ENCODE measurements at places on chromosomes 1 and 21.

- H3K27me3 ChIP-seq, result no peaks in the 10 kb centered on the region
- H3K4me1 ChIP-seq, result no peaks in the 10 kb centered on the region
- H3K36me3 ChIP-seq, result no peaks in the 10 kb centered on the region
- H3K4me3 ChIP-seq, result no peak overlapping the region
These were observed 40.1 kb upstream of the MYSM1 start for GRCh38 chr1:58739856-58740466.

GRCh38 chr1:24910751-24911650 lies 19.1 kb downstream of the RUNX3 start:
- H3K4me1 ChIP-seq, result peaks cover 9% of the 10 kb centered on the region
- no peak for ATAC-seq
- H3K36me3 ChIP-seq, result no peaks in the 10 kb centered on the region
- no peak overlapping the region for H3K27ac ChIP-seq
- H3K4me3 ChIP-seq, result no peak overlapping the region

- no peak overlapping the region for H3K27ac ChIP-seq
- H3K4me1 ChIP-seq, result no peaks in the 10 kb centered on the region
- peaks cover 37% of the 10 kb centered on the region for H3K27me3 ChIP-seq
- H3K36me3 ChIP-seq, result no peaks in the 10 kb centered on the region
These were observed 42.0 kb upstream of the PADI2 start for GRCh38 chr1:17161137-17161740.

DNA sequence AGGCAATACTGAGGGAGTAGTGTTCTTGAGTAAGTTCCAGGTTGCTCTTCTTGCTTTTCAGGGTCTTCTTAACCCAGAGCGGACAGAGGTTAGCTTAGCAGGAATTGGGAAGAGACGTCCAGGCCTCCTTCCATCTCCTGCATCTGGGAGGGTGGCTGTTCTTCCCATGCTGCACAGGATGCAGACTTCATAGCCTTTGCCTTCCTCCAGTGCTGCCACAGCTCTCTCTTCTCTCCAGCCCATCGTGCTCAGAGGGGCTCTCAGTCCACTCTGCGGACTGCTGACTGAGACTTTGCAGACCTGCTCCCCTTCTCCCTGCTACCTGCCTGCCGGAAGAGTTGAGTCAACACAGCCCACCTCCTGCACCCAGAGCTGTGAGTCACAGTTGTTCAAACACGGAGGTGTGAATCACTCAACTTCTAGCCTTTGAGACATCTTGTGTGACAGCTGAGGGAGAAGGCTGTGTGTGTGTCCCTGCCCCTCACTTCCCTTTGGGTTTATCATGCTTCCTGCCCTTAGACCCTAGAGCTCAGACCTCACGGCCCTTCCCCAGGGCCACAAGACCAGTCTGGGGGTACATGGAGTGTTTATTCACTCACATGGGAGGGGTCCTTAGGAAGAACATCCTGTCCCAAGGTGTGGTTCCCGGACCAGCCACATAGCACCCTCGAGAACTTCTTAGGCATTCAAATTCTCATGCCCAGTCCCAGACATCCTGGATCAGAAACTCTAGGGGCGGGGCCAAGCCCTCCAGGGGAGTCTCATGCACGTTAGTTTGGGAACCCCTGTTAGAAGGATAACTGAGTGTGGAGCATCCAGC lies 158.3 kb upstream of the CACNA1E start:
- no peak for ATAC-seq
- H3K27me3 ChIP-seq, result peaks cover 19% of the 10 kb centered on the region
- no peaks in the 10 kb centered on the region for H3K36me3 ChIP-seq

DNA sequence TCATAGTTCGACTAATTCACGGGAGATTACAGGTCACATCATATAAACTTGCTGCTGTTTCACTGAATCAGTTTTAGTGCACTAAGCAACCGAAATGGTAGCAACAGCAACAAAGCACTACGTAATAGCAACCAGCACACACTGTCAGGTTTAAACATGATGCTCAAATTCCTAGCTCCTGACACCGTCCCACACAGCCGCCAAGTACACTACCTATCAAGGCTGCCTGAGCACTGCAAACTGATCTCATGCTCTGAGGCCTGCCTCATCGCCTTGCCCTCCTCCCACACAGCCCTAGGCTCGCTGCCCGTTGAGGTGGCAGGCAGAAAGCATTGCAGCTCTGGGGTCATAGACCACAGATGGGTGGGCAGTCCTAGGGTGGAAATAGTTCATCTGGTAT lies 12.4 kb downstream of the LAMC2 start:
- peak; percentile 94 for ATAC-seq
- H3K4me1 ChIP-seq, result peaks cover 23% of the 10 kb centered on the region
- no peaks in the 10 kb centered on the region for H3K27me3 ChIP-seq
- peak overlapping the region; percentile 60 for H3K27ac ChIP-seq
- no peak overlapping the region for H3K4me3 ChIP-seq
- H3K36me3 ChIP-seq, result no peaks in the 10 kb centered on the region

DNA sequence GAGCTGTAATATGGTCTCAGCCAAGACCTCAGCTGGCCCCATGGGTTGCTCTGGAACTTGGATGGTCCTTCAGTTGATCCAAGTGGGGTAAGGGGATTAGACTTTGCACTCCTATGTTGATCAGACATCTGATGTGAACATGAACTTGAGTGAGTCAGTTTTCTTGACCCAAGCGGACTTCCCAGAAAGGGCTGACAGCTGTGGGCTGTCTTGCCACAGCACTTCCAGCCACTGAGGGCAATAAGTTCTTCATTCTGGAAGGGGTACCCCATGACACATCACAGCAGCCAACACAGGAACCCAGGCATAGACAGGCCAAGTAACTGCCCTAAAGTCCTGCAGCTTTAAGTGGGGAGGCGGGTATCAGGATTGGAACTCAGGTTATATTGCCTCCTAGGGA lies 93.9 kb upstream of the USP24 start:
- no peaks in the 10 kb centered on the region for H3K27me3 ChIP-seq
- H3K36me3 ChIP-seq, result no peaks in the 10 kb centered on the region
- H3K27ac ChIP-seq, result no peak overlapping the region
- no peaks in the 10 kb centered on the region for H3K4me1 ChIP-seq
- no peak overlapping the region for H3K4me3 ChIP-seq

DNA sequence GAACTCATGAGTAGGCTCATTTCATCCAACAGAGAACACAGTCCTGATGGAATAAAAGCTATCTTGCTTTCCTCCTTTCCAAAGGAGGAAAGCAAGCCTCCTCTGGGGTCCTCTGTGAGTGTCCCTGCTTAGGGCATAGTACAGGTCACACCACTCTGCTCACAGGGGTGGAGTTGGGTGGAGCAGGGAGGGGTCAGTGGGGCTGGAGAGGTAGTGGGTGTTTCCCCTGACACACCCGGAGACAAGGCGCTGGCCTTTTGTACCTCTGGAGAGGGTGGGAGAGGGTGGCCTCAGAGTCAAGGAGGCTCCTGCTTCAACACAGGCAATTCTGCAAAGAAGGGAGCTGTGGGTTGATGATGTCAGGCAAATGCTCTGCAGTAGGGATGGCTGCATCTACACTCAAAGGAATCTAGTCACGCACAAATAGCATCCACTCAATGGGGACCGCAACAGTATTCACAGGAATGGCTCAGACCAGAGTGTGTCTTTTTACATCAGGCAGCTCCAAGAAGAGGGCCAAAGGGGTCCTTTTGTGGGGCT lies 58.6 kb upstream of the PLXNA2 start:
- H3K27me3 ChIP-seq, result no peaks in the 10 kb centered on the region
- ATAC-seq, result no peak
- H3K4me3 ChIP-seq, result no peak overlapping the region
- no peaks in the 10 kb centered on the region for H3K4me1 ChIP-seq
- H3K36me3 ChIP-seq, result no peaks in the 10 kb centered on the region
- H3K27ac ChIP-seq, result no peak overlapping the region

GRCh38 chr1:112850034-112850757 lies 105.8 kb downstream of the SLC16A1 start:
- H3K4me1 ChIP-seq, result peaks cover 13% of the 10 kb centered on the region
- H3K27me3 ChIP-seq, result peaks cover 57% of the 10 kb centered on the region
- no peak overlapping the region for H3K27ac ChIP-seq
- no peaks in the 10 kb centered on the region for H3K36me3 ChIP-seq
- H3K4me3 ChIP-seq, result peak overlapping the region; percentile 7

DNA sequence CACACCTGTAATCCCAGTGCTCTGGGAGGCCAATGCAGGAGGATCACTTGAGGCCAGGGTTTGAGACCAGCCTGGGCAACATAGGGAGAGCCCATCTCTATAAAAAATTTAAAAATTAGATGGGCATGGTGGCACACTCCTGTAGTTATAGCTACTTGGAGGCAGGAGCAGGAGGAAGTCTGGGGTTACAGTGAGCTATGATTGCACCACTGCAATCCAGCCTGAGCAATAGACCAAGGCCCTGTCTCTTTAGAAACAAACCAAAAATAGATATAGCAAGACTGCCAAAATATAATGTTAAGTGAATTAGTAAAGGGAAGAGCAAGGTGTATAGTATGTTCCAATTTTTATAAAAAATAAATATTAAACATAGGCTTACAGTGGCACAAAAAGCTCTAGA lies 28.8 kb downstream of the PLEKHO1 start:
- H3K27me3 ChIP-seq, result no peaks in the 10 kb centered on the region
- H3K27ac ChIP-seq, result no peak overlapping the region
- H3K4me3 ChIP-seq, result no peak overlapping the region
- no peak for ATAC-seq
- H3K36me3 ChIP-seq, result no peaks in the 10 kb centered on the region

DNA sequence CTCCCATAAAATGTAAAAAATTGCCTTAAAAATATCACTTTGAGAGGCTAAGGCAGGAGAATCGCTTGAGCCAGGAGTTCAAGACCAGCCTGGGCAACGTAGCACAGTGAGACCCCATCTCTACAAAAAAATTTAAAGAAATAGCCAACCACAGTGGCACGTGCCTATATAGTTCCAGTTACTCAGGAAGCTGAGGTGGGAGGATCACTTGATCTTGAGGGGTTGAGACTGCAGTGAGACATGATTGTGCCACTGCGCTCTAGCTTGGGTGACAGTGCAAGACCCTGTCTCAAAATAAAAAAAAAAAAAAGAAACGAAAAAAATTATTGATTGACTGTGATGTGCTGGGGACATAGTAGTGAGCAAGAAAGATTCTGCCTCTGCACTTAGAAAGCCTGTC lies 38.4 kb downstream of the PKN2 start:
- ATAC-seq, result no peak
- peaks cover 4% of the 10 kb centered on the region for H3K36me3 ChIP-seq
- H3K27me3 ChIP-seq, result no peaks in the 10 kb centered on the region
- H3K27ac ChIP-seq, result no peak overlapping the region

GRCh38 chr1:211944733-211945500 lies 90.4 kb downstream of the INTS7 start:
- H3K27ac ChIP-seq, result no peak overlapping the region
- no peaks in the 10 kb centered on the region for H3K27me3 ChIP-seq
- ATAC-seq, result no peak
